Right ventricle myocardium inferior (tissue), 1 donor: ENCODE measurements at places on chromosomes 3 and 15.

DNA sequence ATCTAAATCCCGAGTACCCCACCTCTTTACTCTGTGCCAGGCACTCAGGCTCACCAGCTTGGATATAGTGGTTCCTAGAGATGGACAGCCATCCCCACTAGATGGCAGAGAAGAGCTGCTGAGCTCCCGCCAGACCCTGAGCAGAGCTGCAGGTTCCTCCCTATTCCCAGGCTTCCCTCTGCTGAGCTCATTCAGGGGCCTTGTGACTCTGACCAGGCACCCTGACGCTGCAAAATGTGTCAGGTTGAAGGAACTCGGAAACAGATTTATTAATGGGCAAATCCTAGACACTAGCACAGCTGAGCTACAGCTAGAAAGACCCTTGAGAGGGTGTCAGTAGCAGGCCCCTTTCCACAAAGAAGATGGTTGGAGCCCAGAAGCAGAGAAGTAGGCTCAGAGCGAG, 38.2 kb upstream of the RHO start:
- peak; percentile 85 for DNase-seq

- no peak for DNase-seq
These were observed 646.0 kb downstream of the TUSC7 start for GRCh38 chr3:117355566-117355965.

- no peak for DNase-seq
These were observed 130.4 kb downstream of the PCCB start for GRCh38 chr3:136380530-136380929.

- no peak for DNase-seq
These were observed 46.5 kb upstream of the ICE2 start for GRCh38 chr15:60525341-60526039.

- DNase-seq, result no peak
These were observed 75.5 kb downstream of the CCR1 start for GRCh38 chr3:46132565-46132964.

- DNase-seq, result no peak
These were observed 341.4 kb upstream of the ATP11B start for GRCh38 chr3:182451871-182452270.

- DNase-seq, result no peak
These were observed 82.8 kb upstream of the HES1 start for GRCh38 chr3:194053136-194053535.

GRCh38 chr3:59481776-59482400, 432.1 kb upstream of the CFAP20DC start:
- no peak for DNase-seq

DNA sequence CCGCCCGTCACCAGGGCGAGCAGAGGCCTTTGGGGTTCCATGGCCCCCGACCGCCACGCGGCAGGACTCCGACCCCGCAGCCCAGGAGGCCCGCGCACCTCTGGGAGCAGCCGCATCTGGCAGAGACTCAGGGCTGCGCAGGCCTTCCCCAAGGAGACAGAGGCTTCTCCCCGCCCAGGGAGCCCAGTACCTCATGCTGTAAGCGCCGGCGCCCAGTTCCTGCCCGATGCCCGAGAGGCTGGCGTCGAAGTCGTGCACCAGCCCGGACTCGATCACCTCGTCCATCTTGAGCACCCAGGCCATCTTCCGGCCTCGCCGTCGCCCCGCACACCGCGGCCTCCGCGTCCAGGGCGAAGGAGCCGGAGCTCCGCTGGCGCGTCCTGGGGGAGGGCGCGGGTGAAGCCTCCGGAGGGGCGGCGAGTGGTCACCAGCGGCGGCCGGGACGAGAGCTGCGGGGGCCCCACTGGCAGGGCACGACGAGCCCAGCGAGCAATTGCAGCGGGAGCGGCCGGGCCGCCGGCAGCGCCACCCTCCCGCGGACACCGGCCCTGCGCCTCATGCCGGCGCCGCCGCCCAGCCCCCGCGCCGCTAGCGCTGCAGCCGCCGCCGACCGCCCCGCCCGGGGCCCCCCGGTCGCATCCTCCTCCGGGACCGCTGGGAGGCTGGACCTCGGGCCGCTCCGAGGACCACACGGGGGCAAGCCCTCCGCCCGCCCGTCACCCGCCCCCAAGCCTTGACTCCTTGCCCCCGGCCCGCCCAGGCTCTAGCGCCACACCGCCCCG, 468 bp downstream of the UBP1 start:
- DNase-seq, result peak; percentile 86

DNA sequence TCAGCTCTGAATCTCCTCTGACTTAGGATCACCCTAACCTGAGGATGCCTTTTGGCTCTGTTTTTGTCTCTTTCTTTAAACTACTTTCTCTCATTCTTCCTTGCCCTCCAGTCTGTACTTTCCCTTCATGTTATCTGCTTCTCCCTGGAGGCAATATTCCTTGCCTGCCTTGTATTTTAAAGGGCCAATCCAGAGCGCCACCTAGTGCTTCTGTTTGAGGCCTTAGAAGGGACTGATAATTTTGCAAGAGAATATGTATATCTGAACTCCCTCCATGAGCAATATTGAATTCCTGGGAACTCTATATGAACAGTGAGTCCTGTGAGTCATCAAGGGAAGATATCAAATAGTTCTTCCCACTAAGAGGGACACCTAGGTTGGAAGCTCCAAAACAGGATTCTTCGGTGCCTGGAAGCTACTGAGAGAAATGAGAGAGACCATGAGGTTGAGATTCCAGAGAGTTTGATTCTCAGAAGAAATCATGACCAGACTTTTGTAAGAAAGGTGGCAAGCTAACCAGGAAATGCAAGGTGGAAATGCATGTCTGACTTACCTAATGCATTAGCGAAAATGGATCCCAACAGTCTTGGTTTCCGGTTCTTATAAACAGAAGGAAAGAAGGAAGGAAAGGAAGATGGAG, 203.8 kb upstream of the CD96 start:
- DNase-seq, result no peak

GRCh38 chr15:75872403-75872990, 29.2 kb downstream of the UBE2Q2 start:
- DNase-seq, result no peak

DNA sequence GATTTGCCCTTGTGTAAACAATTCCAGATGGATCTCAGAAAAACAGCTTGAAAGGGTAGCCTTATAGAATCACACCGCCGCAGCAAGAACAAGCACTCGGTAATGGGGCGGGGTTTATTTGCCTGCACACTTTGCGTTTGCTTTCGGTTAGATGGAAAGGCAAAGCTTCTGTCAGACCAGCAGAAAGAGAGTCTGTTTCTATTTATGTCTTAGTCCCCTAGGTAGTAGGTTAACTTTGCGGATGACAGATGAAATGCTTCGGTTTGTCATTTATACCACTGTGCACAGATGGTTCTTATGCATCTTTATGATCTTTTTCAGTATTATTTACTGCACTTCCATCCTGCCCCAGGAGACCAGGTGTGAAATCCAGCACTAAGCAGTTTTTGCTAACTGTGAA, 62.2 kb downstream of the PYDC2 start:
- DNase-seq, result no peak

DNA sequence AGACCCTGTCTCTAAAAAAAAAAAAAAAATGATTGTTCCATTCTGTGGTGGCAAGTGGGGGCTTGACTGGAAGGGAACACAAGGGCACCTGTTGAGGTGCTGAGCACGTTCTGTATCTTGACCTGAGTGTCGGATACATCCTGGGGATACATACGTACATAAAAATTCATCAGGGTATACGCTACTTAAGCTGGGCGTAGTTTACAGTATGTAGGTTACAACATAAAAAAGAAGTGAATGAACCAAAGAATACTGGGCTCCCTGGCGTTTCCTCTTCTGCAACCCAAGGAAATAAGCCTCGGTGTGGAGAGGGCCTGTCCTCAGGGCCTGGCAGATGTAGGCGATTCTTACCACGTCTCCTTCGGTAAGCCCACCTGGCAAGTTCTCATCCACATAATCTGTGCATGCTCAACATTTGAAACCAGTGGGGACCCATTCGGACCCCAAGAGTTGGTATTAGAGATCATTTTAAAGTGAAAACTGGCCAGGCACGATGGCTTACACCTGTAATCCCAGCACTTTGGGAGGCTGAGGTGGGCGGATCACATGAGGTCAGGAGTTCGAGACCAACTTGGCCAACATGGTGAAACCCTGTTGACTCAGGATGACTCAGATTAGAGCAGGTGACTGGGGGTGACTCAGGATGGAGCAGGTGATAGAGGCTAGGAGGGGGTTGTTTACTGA, 5.1 kb upstream of the MUC20 start:
- DNase-seq, result no peak

GRCh38 chr3:174191380-174191779, 667.8 kb upstream of the NAALADL2 start:
- no peak for DNase-seq

DNA sequence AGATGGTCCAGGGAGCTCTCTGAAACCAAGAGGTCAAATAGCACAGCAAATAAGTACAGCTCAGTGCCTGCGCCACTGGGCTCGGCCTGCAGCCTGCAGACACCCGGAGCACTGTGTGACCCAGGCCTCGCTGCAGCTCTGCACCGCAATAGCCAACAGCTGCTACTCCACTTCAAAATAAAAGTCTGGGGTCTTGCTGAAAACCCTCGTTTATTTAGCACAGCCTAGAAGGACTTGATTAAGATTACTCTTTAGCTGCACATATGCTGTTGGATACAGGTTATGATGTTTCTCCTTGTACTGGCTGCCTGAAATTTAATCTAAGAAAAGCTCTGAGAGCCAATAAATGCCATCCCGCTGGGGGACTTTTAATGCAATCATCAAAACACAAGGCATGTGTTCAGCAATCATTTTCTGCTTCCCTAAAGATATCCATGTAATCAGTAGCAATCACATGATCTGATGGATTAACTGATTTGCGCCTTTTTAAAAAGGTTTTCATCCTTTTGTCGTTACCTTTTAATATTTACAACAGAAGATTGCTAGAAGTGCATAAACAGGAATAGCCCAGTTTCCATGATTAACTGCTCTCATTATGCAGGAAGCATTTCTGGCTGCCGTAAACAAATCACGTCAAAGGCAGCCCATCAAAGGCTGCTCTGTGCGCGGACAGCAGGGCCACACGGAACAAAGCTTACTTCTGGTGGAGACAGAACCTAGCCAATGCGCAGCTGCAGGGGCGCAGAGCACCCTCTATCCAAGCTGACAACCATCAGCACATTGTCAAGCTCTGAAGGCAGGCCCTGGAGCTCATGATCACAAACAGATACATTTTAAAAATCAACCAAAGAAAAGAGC, 58.8 kb downstream of the CLASP2 start:
- peak; percentile 83 for DNase-seq

GRCh38 chr15:62983956-62984355, 58.6 kb upstream of the TPM1 start:
- no peak for DNase-seq

DNA sequence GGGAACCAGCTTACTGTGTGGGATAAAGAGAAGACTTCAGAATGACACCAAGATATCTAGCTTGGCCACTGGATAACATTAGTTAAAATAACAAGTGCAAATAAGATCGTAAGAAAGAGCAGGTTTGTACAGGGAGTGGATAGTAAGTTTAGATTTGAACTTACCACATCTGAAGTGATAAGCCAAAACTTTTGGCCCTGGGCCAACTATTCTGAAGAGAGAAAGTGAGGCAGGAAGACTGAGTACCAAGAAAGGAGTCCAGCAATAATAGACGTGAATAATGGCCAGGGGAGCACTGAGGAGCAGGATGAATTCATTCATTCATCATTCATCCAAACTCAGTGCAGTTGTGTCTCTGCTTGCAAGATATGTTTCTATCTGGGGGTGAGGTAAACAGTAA, 122.9 kb downstream of the PDE8A start:
- no peak for DNase-seq

DNA sequence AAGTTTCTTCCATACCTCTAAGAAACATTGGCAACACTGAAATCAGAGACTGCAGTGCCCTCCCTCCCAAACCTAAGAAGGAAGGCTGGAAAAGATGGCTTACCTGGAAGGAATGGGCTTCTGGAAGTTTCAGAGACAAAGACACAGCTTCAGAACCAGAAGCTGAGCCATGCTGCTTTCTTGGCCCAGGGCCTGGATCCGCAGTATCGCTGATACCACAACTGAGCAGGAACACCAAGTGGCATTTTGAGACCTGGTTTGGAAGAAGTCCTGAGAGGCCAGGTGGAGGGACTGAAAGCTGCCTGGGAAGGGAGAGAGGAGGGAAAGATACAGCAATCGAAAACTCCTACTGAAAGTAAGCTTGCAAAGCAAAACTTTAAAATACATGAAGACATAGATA, 19.8 kb downstream of the GPR160 start:
- no peak for DNase-seq

- no peak for DNase-seq
These were observed 109.5 kb upstream of the OCA2 start for GRCh38 chr15:28208583-28208982.

GRCh38 chr15:87671289-87671688, 585.2 kb downstream of the NTRK3 start:
- DNase-seq, result no peak

- no peak for DNase-seq
These were observed 29.2 kb downstream of the NEO1 start for GRCh38 chr15:73081321-73081958.

DNA sequence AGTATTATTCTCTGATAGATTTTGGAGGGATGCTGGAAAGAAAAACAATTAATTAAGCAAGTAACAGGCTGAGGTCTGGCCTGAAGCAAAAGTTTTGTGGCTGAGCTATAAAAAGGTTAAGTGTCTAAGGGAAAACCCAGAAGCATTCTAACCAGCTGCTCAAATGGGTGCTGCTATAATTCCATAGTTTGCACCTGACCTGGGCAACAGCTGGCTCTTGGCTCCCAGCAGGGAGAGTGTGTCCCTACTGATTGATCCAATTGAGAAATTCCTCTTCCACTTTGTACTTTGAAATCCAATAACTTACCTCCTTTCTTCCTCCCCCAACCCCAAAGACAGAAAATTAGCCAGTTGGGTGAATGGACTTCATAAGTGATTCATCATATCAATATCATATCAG, 27.7 kb upstream of the SMAD3 start:
- DNase-seq, result no peak

DNA sequence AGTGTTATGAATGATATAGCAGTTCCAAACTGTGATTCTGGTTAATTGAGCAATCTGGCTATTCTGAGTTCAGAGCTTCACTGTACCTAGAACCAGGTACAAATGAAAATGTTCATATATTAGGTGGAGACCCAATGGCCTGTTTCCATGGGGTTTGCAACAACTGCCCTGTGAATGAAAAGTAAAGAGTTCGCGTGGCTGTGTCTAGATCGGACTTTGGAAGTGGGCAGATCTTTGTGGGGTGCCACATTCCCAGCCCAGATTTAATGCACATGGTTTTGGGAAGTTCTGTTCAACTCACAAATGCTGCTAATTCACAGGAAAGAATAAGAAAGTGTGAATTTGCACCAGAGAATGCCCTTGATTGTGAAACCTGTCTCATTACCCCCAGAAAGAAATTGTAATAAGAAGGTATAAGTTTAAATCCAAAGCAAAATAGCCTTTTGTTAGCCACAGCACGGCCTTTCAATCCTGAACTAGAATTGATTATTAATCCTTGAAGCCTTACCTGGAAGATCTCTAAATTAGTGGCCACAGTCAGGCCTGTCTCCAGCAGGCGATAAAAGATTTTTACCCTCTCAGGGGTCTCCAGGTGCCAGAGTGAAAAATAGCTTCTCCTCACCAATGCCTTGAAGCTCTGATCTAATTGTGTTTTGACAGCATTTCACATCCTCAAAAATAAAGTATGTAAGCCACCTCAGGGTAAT, 22.6 kb downstream of the WHAMM start:
- DNase-seq, result no peak
